A549 (cell line): ENCODE measurements at places on chromosomes 13 and 19. TPM values are rescaled to one million over a fixed set of nuclear protein-coding genes. Genes with fewer than 3 reads are reported as not detected.

DNA sequence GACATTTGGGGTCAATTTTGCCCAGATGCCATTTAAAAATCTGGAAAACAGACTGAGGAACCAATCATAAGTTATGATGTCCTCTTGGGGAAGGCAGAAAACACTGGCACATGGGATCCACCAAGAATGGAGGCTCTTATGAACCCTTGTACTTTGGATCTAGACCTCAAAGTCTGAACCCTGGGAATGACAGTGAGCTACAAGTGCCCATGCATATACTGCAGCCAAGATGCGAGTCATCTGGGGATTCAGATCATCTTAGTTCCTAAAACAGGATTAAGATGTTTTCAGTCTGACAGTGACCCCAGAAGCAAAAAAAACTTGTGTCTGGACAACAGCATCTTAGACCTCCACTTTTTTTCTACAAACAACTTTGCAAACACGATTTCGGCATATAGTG lies 100.2 kb upstream of the SIAH3 start:
- no peak for DNase-seq

TRMT1 gene
- polyA plus RNA-seq = 29.8 to 40.2 TPM (median 35.2 TPM) in 3 replicates

B3GNT8 gene
- polyA plus RNA-seq = 0.11 to 0.20 TPM in 2 of 3 replicates, not detected in the other

- peak; percentile 16 for DNase-seq
Observed at GRCh38 chr19:16441661-16442162, 30.1 kb downstream of the EPS15L1 start.

OR7C1 gene
- not detected in 3 replicates for polyA plus RNA-seq

RASL11A gene
- 3.8 to 4.8 TPM (median 4.7 TPM) in 3 replicates for polyA plus RNA-seq

EPSTI1 gene
- polyA plus RNA-seq = 0.05 to 0.07 TPM in 2 of 3 replicates, not detected in the other

DNA sequence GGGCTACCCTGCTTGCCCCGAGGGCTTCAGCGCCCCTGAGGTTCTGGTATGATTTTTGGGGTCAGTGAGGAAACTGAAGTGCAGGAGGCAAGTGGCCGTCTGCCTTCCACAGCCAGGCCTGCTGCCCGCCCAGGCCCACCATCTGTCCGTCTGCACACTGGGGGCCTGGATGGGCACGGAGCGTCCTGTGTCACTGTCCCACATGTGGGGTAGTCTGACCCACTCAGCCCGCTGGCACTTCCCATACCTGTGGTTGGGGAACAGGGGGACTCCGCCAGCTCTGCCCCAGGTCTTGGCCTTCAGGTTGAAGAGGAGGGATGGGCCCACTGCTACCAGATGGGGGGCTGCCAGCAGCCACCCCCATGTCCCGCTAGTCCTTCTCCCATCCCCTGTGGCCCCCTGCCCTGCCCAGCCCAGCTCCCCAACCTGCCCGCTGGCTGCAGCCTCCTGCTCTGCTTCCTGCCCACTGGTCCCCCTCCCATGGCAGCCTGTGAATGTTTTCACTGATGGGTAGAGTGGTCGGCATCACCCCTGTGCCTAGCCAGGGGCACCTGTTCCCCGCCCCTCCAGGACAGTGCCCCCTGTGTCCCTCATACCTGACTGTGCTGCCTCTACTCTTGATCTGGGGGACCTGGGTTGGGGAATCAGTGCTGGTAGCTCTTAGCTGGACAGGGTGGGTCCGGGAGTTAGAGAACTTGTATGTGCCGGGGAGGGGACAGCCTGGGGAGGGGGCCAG lies 9.5 kb downstream of the PIAS4 start:
- no peak for DNase-seq

DNA sequence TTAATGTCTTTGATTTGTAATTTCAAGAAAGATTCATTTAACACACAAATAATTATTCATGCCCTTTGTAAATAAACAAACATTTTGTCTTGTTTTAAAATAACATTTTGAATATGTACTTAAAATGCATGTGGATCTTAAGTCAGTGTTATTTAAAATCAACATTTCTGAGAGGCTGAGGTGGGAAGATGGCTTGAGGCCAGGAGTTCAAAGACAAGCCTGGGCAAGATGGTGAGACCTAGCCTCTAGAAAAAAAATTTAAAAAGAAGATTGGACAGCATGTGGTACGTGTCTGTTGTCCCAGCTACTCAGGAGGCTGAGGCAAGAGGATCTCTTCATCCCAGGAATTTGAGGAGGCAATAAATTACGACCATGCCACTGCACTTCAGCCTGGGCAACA lies 1268.2 kb downstream of the SLITRK1 start:
- DNase-seq = no peak

ZNF90 gene
- polyA plus RNA-seq = not detected in 3 replicates

ADAMTS10 gene
- polyA plus RNA-seq = 39.0 to 73.0 TPM (median 49.3 TPM) in 3 replicates

GRCh38 chr13:80245162-80245733 lies 95.7 kb downstream of the SPRY2 start:
- no peak for DNase-seq

DNA sequence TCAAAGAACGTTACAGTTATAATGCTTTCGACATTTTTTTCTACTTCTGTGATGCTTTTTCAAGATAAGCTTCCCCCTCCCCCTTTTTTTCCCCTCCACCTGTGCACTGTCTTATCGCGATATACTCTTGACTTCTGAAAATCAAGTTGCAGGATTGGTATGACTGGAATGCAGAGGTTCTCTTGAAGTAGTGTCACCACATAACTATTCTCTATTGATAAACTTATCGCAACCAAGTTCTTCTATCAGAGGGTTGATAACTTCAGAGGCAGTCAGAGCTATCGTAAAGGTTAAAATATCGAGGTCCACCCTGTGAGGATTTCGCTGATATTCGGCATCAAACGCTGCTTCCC lies 820 bp downstream of the EID2 start:
- DNase-seq = peak; percentile 78

DNA sequence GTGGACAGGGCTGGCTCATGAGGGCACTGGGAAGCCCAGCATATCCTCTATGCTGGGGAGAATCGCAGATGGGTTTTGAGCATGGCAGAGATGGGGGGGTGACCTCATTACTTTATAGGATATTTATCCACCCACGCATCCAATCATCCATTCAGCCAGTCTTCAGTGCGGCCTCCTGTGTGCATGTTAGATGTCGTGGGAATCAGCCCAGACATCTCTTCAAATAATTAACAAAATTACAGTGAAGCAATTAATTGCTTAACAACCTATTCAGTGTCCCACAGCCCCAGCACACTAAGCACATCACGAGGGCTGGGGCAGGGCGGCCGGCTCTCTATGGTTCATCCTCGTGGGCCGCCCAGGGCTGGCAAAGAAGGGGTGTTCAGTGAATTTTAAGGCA lies 21.6 kb downstream of the LIG1 start:
- DNase-seq = no peak

- no peak for DNase-seq
Observed at GRCh38 chr13:21383090-21383489, 76.0 kb downstream of the ZDHHC20 start.

GRCh38 chr19:7506385-7507328 lies 9.2 kb upstream of the ZNF358 start:
- peak; percentile 62 for DNase-seq

DNA sequence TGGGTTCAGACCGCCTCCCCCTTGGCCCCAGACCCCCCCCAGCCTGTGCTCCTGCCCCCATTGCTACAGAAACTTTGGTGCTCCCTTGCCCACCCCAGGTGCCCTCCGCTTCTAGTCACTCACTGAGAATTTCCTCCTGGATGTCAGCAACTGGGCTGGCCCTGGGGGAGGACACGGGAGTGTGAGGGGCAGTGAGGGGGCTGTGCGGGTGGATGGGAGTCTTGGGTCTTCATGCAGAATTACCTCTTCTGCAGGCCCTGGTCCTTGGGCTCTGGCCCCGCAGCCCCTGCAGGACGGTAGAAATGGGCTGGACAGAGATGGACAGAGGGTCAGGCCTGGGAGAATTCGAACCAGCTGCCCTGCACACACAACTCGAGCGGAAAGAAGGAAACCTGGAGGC lies 4.8 kb downstream of the LILRB5 start:
- DNase-seq = no peak

DNA sequence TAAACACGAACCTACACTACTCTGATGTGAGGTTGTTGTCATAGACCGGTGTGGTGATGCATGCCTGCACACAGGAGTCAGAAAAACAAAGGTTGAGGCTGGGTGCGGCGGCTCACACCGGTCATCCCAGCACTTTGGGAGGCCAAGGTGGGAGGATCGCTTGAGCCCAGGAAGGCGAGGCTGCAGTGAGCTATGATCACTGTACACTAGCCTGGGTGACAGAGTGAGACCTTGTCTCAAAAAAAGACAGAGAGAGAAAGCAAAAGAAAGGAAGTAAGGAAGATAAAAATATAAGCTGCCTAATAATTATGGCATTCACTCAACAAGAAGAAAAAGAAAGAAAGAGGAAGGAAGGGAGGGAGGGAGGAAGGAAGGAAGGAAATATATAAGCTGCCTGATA lies 9.3 kb downstream of the GP6 start:
- no peak for DNase-seq

- DNase-seq = no peak
Observed at GRCh38 chr13:20815464-20815863, 41.7 kb upstream of the EEF1AKMT1 start.

DNA sequence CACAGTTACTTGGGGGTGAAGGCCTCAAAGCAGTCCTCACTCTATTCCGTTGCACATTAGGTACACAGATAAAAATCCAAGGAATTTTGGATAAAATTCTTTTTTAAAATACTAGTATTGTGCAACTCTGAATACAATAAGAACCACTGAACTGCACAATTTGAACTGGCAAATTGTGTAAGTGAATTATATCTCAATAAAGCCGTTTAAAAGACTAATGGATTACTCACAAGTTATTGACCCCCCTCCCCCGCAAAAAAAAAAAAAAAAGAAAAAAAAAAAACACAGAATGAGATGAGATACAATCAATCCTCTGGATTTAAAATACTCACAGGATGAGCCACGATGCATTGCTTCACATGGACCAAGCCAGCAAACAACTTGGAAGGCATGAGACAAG lies 86.4 kb downstream of the CRYL1 start:
- no peak for DNase-seq

DNA sequence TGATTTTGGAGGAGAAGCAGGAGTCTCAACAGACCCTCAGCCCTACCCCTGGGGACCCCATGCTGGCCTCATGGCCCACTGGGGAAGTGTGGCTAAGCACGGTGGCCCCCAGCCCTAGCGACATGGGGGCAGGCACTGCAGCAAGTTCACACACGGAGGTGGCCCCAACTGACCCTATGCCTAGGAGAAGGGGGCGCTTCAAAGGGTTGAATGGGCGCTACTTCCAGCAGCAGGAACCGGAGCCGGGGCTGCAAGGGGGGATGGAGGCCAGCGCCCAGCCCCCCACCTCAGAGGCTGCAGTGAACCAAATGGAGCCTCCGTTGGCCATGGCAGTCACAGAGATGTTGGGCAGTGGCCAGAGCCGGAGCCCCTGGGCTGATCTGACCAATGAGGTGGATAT lies 14.9 kb downstream of the NCAN start:
- no peak for DNase-seq
